ENCODE measurements at places on chromosomes 1 and 21.

DNA sequence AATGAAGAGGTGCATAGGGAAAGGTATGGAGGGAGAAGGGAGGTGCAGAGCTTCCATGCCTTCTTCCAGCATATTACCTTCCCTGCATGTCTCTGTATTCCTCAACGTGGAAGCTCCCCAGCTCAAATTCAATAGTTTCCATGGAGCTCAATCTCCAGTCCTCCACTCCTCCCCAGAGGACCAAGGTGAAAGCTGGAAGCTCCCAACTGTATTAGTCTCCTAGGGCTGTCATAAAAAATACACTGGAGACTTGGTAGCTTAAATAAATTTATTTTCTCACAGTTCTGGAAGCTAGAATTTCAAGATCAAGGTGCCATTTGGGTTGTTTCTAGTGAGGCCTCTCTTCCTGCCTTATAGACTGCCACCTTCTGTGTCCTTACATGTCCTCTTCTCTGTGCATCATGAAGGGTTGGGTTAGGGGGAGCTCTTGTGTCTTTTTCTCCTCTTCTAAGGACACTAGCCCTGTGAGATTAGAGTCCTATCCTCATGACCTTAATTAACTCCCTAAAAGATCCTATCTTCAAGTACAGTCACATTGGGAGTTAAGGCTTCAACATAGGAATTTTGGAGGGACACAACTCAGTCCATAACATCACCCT, 21.9 kb upstream of the RABGGTB start:
- DNase-seq: no peak

GRCh38 chr1:28927648-28928313, 13.4 kb downstream of the EPB41 start:
- no peak for DNase-seq

DNA sequence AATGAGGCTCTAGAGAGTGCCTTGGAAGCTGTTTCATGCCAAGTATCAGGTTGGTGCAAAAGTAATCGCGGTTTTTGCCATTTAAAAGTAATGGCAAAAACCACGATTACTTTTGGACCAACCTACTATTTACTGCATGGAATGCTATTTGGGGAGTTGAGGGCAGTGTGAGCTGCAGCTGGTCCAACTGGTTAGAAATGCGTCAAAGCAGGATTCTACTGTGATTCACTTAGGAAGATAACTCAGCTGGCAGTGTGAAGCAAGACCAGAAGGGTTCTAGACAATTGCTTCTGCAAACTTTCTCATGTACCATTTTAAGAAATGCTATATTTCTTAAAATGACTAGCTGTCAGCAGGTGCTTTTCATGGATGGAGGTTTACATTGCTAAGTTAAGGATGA, 21.2 kb upstream of the PLA2G2C start:
- no peak for DNase-seq

DNA sequence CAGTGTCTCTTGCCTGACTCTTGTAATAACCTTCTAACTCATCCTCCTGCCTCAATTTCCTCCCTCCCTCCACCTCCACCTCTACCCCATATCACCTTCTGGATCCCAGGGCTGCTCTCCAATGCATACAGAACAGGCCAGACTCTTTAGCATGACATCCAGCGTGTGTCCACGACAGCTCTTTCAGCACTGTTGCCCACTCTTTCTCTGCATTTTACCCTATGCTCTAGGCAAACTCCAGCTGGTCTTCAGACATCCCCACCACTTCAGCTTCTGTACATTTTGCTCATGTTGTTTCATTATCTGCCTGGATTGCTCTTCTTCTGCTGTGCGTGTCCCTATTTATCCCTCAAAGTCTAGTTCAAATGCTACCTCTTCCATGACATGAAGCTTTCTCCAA, 4.8 kb downstream of the INKA2 start:
- no peak for DNase-seq

- no peak for DNase-seq
Measured at GRCh38 chr1:115975569-115976061, 698 bp upstream of the SLC22A15 start.

DNA sequence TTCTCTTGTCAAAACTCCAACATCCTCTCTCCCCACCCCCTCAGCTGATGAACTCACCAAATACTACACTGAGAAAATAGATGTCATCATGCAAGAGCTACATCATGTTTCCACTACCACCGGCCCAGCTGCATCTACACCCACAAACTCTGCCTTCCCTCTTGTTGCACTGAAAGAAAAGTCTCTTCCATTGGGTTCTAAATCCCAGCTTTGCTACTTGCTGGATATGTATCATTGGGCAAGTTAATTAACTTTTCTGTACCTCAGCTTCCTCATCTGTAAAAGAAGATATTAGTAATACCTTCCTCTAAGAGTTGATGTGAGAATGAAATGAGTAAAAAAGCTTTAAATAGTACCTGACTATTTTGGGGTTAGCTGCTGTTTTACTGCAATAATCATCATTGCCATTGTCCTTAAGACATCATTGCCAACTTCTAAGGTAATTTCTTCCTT, 108.6 kb downstream of the OLFML2B start:
- no peak for DNase-seq

GRCh38 chr1:107141491-107142126, 770 bp downstream of the NTNG1 start:
- no peak for DNase-seq

DNA sequence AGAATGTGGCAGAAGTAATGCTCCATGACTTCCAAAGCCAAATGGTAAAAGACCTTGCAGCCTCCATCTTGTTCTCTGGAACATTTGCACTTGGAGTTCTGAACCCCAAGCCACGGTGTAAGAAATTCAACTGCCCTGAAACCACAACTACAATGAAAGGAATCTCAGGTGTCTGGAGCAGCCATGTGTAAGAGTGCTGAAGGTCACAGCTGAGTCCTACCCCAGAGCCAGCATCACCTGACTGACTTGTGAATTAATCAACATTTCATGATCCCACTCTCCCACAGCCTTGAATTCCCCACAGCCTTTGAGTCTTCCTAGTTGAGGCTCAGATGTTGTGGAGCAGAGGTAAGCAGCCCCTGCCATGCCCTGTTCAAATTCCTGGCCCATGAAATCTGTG, 192.8 kb upstream of the CAMK1G start:
- no peak for DNase-seq

GRCh38 chr1:38094711-38095290, 48.2 kb upstream of the POU3F1 start:
- DNase-seq: no peak

- DNase-seq: no peak
Measured at GRCh38 chr1:3551290-3551678, 60.0 kb downstream of the MEGF6 start.

DNA sequence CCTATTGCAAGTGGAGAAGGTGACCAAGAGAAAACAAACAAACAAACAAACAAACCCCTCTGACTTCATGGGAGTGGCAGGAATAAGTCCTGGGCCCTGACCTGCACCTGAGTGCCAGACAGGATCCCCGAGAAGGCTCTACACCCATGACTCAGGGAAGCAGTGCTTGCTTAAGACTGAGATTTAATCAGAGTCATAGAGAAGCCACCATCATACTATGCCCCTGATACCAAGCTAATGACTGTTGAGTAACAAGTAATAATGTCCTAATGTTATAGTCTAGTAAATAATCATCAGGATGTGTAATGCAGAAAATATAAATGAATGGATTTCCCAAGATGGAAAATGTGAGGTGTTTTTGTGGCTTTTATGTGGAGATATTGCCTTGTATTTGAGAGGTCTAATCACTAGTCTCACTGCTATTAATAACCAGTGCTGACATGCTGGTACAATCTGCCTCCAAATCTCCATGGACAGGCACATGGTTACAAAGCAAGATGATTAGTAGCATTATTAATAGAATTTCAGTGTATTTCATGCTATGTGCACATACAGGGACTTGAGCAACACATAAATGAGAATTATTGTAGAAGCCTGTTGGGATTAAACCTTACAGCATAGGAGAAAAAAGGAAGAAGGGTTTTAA, 1290.9 kb downstream of the MRPL39 start:
- no peak for DNase-seq

GRCh38 chr1:215603319-215603718, 36.2 kb downstream of the KCTD3 start:
- DNase-seq: no peak

- DNase-seq: no peak
Measured at GRCh38 chr1:33268927-33269610, 12.8 kb downstream of the ZNF362 start.

- DNase-seq: no peak
Measured at GRCh38 chr1:29830916-29831315, 594.6 kb downstream of the PTPRU start.

DNA sequence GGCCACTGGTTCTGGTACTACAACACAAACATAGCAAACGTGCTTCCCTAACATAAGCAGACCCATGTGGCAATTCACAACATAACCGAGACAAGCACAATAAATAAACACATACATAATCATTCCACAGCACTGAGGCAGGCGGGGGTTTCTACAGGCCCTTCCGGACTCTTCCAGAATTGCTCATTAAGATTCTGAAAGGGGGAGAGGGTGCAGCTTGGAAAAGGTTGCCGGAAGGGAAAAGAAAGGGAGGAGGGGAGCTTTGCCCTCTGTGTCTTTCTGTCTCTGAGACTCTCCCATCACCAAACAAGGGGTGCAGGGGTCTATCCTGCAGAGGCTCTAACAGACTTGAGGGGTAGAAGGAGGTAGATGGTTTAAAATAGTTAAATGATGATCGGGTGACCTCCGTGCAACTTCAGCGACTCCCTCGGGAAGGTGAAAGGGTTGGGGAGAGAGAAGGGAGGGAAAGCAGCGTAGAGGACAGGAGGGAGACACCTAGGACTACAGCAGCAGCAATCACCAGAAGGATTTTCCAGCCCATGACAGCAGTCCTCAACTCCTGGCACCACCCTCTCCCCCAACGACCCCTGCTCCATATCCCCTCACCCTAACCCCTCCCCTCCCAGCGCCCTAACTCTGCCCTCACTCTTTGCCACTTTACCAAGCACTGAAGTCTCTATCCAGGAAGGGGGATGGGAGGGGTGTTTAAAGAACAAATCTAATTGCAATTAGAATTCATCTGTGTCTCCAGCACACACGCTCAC, 365.5 kb upstream of the ESRRG start:
- no peak for DNase-seq

DNA sequence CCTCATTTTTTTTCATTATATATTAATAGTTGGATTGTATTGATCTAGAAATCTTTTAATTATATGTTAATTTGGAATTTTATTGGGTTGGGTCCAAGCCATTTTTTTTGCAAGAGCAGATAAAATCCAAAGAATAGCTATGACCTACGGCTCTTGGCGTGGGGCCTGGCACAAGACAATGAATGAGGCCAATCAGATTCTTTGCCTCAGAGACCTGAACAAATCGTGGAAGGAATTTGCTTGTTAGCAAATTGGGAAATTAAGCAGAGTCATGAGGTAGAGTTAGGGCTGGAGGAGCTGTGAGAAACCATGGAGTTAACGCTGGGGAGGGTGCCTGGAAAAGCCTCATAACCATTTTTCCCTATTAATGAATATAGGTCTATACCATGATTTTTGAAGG, 40.1 kb downstream of the CAMSAP2 start:
- no peak for DNase-seq

- no peak for DNase-seq
Measured at GRCh38 chr21:26958788-26959187, 8.1 kb downstream of the ADAMTS5 start.

DNA sequence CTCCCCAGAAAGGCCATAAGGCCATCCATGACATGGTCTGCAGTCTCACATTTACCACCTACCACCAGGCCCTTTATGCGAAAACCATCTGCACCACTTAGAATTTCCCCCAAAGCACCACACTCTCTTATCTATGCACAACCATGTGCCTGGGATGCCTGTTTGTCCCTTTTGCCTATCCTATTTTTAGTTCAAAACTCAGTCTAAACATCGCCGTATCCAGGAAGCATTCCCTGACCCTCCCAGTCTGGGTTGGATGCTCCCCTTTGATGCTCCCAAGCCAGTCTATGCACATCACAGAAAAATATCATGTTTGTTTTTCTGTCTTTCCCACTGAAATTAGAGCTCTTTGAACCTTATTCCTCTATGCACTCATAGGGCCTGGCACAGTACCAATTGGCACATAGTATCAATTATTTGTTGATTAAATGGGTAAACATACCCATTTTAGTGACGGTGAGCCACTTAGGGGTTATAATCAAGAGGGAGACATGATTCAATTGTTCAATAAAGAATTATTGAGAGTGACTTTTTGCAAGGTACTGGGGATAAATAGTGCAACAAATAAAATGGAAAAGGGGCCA, 6.7 kb downstream of the MPL start:
- DNase-seq: no peak

- DNase-seq: no peak
Measured at GRCh38 chr1:204123376-204123775, 28.5 kb downstream of the ETNK2 start.

- no peak for DNase-seq
Measured at GRCh38 chr1:39976732-39977131, 21.8 kb downstream of the MFSD2A start.

DNA sequence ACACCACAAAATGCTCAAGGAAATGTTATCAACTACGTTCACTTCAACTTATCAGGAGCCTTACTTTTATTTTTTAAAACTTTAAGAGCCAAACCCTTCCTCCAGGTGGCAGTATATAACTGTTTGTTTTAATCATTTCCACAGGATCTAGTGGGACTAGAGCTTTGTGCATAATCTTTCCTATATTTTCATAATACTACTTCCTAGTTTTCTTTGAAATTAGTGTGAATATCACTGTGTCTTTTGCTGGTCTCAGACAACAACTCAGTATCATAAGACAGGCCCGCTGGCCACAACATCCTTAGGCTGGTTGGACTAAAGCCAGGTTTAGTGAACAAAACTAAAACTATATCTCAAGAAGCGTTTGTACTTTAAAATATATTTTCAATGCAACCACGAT, 145.5 kb downstream of the TIAM1 start:
- DNase-seq: no peak

DNA sequence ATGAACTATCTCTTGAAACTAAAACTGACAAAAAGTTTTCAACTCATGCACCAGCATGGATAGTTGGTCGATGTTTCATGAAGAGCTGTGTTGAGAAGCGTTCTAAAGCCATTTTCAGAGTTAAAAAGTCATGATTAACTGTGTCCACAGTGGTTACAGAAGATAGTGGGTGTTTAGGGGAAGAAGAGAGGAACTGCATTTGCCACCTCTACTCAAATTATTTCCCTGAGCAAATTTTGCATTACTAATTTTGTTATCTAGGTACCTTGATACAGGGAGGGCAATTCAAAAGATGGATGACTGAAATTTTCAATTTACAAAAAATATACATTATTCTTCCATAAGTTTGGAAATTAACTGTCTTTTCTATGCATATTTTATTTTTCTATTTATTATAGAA, 15.5 kb downstream of the SAMSN1 start:
- no peak for DNase-seq

GRCh38 chr1:79012500-79012899, 6.0 kb upstream of the ADGRL4 start:
- no peak for DNase-seq

DNA sequence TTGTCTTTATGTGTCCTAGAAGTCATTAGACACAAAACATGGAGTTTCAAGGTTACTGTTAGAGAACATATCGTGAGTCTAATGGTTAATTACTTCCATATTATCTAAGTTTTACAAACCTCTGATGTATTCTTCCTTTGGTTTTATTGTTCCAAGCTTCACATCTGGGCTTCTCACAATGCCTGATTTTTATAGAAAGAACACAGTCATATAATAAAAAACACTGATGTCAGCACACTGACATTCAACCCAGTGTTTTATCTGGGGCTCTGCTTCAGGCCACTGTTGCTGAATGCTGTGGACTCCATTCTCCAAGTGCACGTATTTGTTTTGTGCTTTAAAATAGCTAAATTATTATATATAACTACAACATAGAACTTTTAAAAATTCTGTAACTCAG, 232.9 kb downstream of the SMYD3 start:
- DNase-seq: no peak

GRCh38 chr1:165431079-165431478, 13.8 kb downstream of the RXRG start:
- no peak for DNase-seq

All from esophagus squamous epithelium (tissue), 5 donors.